A549 treated with CORT108297 at 1 μM for 4 hours (cell line): ENCODE measurements at places on chromosomes 6 and 20. TPM values are rescaled to one million over a fixed set of nuclear protein-coding genes. Genes with fewer than 3 reads are reported as not detected.

C6orf15 gene
- total RNA-seq = not detected in 5 replicates

ZKSCAN8 gene
- 4.0 to 6.0 TPM (median 5.2 TPM) in 5 replicates for total RNA-seq

PCSK2 gene
- total RNA-seq = not detected in 5 replicates

CLVS2 gene
- 0.08 to 0.16 TPM (median 0.14 TPM) in 5 replicates for total RNA-seq

SLC22A1 gene
- 0.88 to 4.1 TPM (median 1.9 TPM) in 5 replicates for total RNA-seq

NOTCH4 gene
- 0.36 to 0.78 TPM (median 0.66 TPM) in 5 replicates for total RNA-seq

GNAS-AS1 gene
- not detected in 5 replicates for total RNA-seq

ME1 gene
- total RNA-seq = 36.6 to 48.4 TPM (median 39.8 TPM) in 5 replicates

TCP11 gene
- not detected in 5 replicates for total RNA-seq

VSX1 gene
- 1.0 to 1.2 TPM (median 1.1 TPM) in 5 replicates for total RNA-seq

EDN3 gene
- 0.52 to 0.96 TPM (median 0.72 TPM) in 5 replicates for total RNA-seq

ERGIC3 gene
- total RNA-seq = 213 to 250 TPM (median 243 TPM) in 5 replicates

KDM1B gene
- 6.3 to 7.9 TPM (median 7.7 TPM) in 5 replicates for total RNA-seq

PLEKHG1 gene
- total RNA-seq = 0.28 to 0.57 TPM (median 0.40 TPM) in 5 replicates

PGC gene
- total RNA-seq = 0.09 TPM in 1 of 5 replicates, not detected in the others

GLP1R gene
- total RNA-seq = not detected in 5 replicates

FUT9 gene
- total RNA-seq = not detected in 5 replicates

SPEF1 gene
- 1.7 to 2.5 TPM (median 2.0 TPM) in 5 replicates for total RNA-seq

OLIG3 gene
- total RNA-seq = not detected in 5 replicates

FOXQ1 gene
- 2.5 to 5.2 TPM (median 5.1 TPM) in 5 replicates for total RNA-seq

PABPC1L gene
- total RNA-seq = 14.4 to 24.0 TPM (median 18.8 TPM) in 5 replicates

SLC22A16 gene
- total RNA-seq = not detected in 5 replicates

BFSP1 gene
- 4.0 to 4.4 TPM (median 4.1 TPM) in 5 replicates for total RNA-seq

SLC35A1 gene
- total RNA-seq = 8.9 to 11.6 TPM (median 9.4 TPM) in 5 replicates

CRISP3 gene
- total RNA-seq = not detected in 5 replicates

LGSN gene
- 2.6 to 3.7 TPM (median 3.3 TPM) in 5 replicates for total RNA-seq

EMILIN3 gene
- 0.27 to 0.55 TPM (median 0.50 TPM) in 5 replicates for total RNA-seq

UBD gene
- total RNA-seq = 0.46 to 0.99 TPM (median 0.64 TPM) in 5 replicates

ENTPD6 gene
- total RNA-seq = 101 to 132 TPM (median 122 TPM) in 5 replicates

FLRT3 gene
- 1.6 to 2.2 TPM (median 1.8 TPM) in 5 replicates for total RNA-seq

MEI4 gene
- total RNA-seq = not detected in 5 replicates

MYO6 gene
- total RNA-seq = 6.7 to 8.9 TPM (median 7.3 TPM) in 5 replicates

COL20A1 gene
- total RNA-seq = 0.57 to 1.6 TPM (median 1.1 TPM) in 5 replicates

FAM217A gene
- not detected in 5 replicates for total RNA-seq

CCR6 gene
- 0.07 to 0.08 TPM in 2 of 5 replicates, not detected in the others for total RNA-seq

CLDN20 gene
- not detected in 5 replicates for total RNA-seq

TNF gene
- 0.06 to 0.36 TPM (median 0.09 TPM) in 4 of 5 replicates, not detected in the other for total RNA-seq

BNIP5 gene
- not detected in 5 replicates for total RNA-seq

TGM2 gene
- 302 to 496 TPM (median 426 TPM) in 5 replicates for total RNA-seq

ADGRF1 gene
- 0.16 TPM in 1 of 5 replicates, not detected in the others for total RNA-seq

CYP21A2 gene
- total RNA-seq = not detected in 5 replicates

SLC17A2 gene
- not detected in 5 replicates for total RNA-seq

OXT gene
- total RNA-seq = not detected in 5 replicates

SRSF6 gene
- total RNA-seq = 104 to 111 TPM (median 104 TPM) in 5 replicates
